ENCODE measurements at places on chromosomes 3 and 15.

DNA sequence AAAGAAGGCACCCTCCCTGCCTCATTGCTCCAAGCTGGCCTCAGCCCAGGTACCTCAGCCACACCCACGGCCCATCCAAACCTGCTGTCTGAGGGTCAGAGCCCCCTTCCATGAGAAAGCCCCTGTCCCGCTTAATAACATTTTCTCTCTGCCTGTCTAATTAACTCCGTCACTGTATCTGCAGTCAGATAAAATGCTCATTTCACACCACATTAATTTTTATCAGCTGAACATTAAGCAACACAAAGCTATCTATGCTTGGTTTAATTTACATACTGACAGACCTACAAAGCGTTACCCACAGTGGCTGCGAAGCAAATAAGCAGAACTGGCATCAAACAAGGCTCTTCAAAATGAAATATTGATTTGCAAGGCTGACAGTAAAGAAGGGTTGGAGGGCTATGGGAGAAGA is 309.8 kb upstream of the ICE2 start:
- DNase-seq, result no peak

DNA sequence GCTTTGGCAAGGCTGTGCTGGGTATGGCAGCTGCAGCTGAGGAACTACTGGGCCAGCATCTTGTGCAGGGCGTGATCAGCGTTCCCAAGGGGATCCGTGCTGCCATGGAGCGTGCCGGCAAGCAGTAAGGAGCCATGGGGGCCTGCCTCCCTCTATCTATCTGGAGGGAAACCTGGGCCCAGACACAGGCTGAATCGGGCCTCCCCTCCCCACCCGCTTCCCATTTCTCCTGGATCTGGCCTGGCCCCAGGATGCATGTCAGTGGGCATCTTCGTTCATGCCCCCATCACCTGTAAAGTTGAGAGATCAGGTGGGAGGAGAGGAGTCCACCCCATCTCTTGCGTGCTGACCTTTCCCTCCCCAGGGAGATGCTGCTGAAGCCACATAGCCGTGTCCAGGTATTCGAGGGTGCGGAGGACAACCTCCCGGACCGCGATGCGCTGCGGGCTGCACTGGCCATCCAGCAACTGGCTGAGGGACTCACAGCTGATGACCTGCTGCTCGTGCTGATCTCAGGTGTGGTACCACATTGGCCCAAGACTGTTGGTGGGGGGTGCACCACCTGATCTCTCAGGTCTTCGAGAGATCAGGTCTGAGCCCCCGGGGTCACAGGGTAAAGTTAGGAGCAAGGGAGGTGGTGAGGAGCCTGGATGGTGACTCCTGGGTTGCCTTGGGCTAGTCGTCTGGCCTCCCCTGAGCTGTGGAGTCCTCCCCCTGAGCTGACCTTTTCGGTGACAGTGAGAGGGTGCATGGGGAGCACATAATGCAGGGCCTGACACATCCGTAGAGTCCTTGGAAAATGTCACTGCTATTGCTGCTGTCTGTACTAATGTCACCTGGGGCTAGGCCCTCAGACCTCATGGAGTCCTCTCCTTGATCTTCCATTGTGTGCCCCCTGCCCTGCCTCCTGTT is 3.2 kb downstream of the GLYCTK start:
- DNase-seq, result no peak

- no peak for DNase-seq
These were observed 7.8 kb downstream of the CEP97 start for GRCh38 chr3:101732240-101732641.

DNA sequence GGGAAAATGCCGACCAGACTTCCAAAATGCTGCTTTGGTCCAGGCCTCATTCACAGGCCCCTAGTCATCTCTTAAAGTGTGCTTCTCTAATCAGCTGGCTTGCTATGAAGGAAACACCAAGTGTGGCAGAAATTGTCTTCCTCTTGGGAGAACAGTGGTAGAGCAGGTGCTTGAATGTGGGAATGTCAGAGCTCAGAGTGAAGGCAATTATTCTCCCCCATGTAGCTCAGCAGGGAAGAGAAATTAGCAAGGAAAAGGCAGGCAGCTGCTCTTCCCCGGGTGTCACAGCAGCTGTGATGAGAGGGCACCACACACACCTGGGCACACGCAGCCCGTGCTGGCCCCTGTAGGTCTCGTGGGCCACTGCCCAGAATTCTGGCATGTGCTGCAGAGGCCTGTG is 358.5 kb downstream of the WDR72 start:
- DNase-seq, result no peak

DNA sequence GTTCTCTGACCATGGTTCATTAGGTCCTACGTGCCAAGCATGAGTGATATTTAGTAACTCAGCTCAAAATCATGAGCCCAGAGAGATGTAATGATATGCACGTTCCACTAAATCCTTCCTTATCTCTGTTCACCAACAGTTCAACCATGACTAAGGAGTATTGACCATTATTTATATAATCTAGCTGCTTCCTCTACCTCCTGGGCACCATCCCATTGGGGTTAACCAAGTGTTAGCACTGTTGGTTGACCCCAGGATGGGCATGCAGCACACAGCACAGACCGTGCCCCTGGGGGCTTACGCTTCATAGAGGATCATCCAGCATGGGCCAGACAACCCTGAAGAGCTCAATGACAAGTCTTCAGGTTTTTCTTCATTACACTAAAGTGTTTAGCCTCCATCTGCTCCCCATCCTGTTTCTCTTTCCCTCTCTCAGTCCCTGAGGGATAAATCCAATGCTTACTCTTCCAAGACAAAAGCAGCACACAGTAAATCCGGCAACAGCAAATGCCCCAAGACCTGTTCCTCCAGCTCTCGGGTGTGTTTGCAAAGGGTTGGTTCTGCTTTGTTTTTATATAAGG is 10.4 kb downstream of the FAM174B start:
- no peak for DNase-seq
